ENCODE measurements at places on chromosomes 3 and 15. TPM values are rescaled to one million over a fixed set of nuclear protein-coding genes. Genes with fewer than 3 reads are reported as not detected.

DNA sequence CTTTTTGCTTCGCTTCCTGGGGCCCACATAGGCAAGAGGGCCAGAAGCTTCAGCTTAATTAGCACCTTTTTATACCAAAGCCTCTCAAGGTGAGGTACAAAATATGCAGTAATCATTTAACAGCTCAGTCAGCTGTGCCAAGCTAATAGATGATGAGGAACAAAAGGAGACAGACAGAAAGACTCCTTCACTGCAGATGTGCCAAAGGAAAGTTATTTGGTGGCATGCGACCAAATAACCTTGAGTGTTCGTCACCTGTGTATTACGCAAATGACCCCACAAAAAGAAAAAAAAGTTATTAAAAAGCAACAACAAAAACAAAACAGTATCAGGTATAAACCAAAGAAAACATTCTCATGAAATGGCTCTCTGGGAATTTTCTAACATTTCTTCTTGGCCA, 325.8 kb upstream of the IGF1R start:
- peak; percentile 80 for DNase-seq

GRCh38 chr15:39434751-39435238, 146.1 kb upstream of the THBS1 start:
- DNase-seq = no peak

GRCh38 chr3:141646760-141647561, 91.1 kb upstream of the RNF7 start:
- DNase-seq = peak; percentile 64

GRCh38 chr3:196524527-196524926, 9.4 kb upstream of the SMCO1 start:
- no peak for DNase-seq

Gene SLC28A2
- total RNA-seq = not detected

Gene SUCNR1
- total RNA-seq = 2.1 TPM

- DNase-seq = peak; percentile 32
Observed at GRCh38 chr15:97995881-97996603, 35.5 kb downstream of the ARRDC4 start.

GRCh38 chr3:55330756-55331155, 156.3 kb downstream of the WNT5A start:
- DNase-seq = peak; percentile 70

Gene ITIH1
- total RNA-seq = not detected

Gene SUMF1
- total RNA-seq = 94.0 TPM

DNA sequence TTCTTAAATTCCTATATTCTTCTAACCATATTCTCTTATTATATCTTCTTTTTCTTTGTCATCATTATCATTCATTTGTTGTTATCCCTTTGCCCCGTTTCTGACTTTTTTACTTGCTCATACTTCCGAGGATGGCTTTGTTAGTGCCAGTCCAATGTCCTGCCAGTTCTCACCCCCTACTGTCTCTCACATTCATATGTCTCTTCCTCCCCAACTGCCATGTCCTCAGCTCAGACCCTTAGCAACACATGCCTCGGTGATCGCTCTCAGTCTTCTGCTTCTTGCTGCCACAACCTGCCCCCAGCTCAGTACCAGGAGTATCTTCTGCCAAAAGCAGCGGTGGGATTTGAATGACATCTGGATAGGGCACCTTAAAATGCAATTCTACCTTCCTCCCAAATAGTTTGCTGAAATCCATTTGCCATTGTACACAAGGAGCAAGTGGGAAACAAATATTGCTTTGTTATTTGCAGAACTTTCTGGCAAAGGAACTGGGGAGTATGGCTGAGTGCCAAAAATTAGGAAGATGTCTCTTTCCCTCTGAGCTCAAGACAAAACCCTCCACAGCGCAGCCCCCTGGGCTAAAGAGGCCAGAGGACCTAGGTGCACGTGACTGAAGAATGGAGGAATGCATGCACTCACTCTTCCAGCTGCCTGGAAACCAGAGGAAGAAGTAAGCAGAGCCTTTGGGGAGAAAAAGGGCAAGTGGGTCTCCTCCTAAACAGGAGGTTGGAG, 57.7 kb upstream of the CTNNB1 start:
- DNase-seq = no peak

- peak; percentile 15 for DNase-seq
Observed at GRCh38 chr15:77418966-77419835, 703 bp downstream of the PEAK1 start.

- peak; percentile 44 for DNase-seq
Observed at GRCh38 chr15:85002517-85002916, 20.9 kb downstream of the PDE8A start.

Gene CAV3
- total RNA-seq = not detected

Gene MRPL46
- 19.4 TPM for total RNA-seq

- DNase-seq = no peak
Observed at GRCh38 chr3:44865272-44866035, 3.7 kb downstream of the TMEM42 start.

DNA sequence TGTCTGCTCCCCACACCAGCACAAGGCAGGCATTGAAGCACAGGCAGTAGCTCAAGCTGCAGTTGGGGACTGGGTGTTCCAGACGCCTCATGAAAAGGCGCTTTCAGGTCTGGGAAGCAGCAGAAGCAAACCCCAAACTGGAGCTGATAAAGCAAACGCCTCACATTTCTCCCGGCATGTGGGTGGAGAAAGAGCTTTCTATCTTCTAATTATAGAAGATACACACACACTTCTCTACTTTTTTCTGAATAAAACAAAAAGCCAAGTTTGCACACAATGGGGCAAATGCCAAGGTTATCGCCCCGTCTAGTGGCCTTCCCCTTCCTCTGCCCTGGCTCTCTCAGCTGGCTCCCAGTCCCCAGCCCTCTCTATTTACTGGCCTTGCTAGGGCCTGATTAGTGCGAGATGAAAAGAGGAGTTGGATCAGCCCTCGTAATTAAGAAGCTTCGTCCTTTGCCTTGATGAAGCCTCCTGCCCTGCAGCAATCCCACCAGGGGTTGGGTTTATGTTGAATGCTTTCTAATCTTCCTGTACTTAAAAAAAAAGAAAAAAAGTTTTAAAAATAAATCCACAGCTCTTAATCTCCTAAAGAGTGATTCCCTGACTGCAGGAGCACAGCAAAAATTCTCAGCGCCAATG, 120.2 kb downstream of the MEGF11 start:
- no peak for DNase-seq

DNA sequence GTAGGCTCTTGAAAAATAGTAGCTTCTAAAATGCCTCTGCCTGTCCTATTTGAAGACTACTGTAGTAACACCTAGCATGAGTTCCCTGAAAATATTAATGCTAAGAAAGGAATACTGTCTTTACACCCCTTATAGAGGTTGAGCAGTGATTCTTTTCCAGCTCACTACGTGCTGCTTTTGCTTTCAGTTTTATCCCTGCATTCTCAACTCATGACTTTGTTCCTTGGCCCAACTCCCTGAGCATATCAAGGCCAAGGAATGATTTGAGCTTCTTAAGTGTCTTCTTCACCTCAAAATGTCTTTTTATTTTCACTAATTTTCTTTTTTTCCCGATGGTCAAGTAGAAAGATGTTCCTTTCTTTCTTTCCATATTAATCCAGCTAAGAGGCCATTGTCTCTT, 16.5 kb upstream of the P2RY13 start:
- peak; percentile 50 for DNase-seq

- no peak for DNase-seq
Observed at GRCh38 chr3:70387889-70388288, 75.5 kb upstream of the MDFIC2 start.

- no peak for DNase-seq
Observed at GRCh38 chr15:85782064-85782463, 12.7 kb downstream of the KLHL25 start.

Gene KNG1
- total RNA-seq = not detected

Gene KNSTRN
- total RNA-seq = 34.2 TPM

- no peak for DNase-seq
Observed at GRCh38 chr3:134067531-134068161, 37.9 kb upstream of the SLCO2A1 start.

GRCh38 chr15:60525341-60526039, 46.5 kb upstream of the ICE2 start:
- no peak for DNase-seq

DNA sequence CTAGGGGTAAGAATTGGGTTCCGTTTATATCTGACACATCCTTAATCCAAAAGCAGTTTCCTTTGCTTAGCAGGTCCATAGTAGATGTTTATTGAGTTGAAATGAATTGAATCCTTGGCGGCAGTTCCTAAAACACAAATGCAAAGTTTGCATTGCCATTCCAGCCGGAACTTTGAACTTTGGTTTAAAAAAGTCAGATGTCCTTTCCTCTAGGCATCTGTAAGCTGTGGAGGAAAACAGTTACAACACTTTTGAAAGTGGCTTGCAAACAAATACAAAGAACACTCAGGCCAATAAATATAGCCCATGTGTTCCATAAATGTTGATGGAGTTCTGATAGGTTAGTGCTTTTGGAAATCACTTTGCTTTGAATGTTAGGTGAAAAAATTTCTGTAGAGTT, 374.7 kb upstream of the RARB start:
- no peak for DNase-seq

DNA sequence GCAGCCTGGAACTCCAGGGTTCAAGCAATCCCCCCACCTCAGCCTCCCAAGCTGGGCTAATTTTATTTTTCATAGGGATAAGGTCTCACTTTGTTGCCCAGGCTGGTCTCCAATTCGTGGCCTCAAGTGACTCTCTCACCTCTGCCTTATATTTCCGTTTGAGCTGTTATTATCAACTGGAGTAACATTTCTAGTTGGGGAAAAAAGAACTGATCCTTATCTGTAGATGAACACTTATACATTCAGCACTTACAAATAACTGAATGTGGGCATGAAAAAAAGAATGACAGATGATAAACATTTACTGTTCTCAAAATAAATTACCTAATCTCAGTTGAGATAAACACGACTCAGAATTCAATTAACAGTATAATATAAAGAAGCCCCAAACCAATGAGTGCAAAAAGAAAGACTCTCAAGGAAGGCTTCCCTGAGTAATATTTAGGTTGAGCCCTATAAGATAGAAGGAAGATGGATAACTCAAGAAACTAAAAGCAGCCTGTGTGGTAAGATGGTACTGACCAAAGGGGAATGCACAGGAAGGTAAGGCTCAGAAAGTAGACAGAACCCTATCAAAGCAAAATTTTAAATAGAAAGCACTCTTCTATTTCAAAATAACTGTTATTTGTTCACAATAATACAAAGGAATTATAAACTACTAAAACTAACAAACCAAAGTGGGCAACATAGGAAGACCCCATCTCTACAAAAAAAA, 11.8 kb downstream of the UBE3A start:
- DNase-seq = no peak

GRCh38 chr15:34883042-34883441, 86.5 kb downstream of the AQR start:
- DNase-seq = no peak

Gene MED12L
- 0.30 TPM for total RNA-seq

DNA sequence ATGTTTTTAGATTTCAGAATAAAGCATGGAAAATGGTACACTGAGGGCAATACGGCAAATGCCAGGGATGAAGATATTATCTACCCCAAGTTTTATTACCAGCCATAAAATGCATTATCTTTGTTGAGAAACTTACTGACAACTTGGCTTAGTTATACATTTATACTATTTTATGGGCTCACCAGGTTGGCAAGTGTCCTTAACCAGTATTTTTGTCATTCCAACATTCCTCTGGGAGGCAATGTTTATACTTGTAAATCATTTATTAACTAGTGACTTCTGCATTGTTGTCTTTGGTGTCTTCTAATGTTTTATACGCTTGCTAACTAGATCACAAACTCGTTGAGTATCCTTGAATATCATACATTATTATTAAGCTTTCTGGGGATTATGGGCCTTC, 18.0 kb upstream of the ADGRG7 start:
- DNase-seq = peak; percentile 83

Gene TM4SF4
- 1.3 TPM for total RNA-seq

Gene C3orf85
- not detected for total RNA-seq

DNA sequence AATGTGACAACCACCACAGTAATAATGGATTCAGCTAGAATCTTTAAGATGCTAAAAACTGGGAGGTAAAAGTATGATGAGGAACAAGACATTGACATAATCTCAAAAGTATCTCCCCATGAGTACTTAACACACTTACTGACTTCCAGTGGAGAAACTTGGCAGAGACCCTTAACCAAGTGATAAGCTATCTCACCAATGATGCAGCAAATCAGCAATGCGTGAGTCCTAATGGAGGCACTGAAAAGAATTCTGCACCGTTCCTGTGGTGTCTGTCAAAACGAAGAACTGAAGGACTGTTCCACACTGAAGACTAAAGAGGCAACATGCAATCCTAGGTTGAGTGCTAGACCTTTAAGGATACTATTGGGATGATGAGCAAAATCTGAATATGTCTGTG, 67.9 kb upstream of the OCA2 start:
- no peak for DNase-seq

Gene CFAP91
- 0.52 TPM for total RNA-seq

DNA sequence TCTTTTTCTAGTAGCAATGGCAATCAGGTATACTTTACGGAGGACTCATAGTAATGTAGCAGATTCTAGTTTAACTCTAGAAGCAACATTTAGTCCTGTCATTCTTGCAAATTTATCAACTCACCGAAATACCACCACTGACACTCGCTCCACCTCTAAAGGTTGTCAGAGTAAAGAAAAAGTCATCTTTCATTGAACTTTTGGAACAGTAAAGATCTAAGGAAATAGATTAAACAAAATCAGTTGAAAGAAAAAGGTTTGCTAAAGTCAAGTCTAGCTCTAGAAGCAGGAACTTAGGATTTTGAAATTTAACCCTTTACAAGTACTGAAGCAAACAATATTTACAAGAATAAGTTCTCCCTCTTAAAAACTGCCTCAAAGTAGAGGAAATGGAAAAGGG, 8.7 kb downstream of the ATP8B4 start:
- DNase-seq = no peak

Gene PFN2
- 181 TPM for total RNA-seq

Gene SRGAP3
- 5.4 TPM for total RNA-seq

- DNase-seq = no peak
Observed at GRCh38 chr3:71443332-71443731, 140.2 kb downstream of the FOXP1 start.

Gene COL7A1
- 129 TPM for total RNA-seq

DNA sequence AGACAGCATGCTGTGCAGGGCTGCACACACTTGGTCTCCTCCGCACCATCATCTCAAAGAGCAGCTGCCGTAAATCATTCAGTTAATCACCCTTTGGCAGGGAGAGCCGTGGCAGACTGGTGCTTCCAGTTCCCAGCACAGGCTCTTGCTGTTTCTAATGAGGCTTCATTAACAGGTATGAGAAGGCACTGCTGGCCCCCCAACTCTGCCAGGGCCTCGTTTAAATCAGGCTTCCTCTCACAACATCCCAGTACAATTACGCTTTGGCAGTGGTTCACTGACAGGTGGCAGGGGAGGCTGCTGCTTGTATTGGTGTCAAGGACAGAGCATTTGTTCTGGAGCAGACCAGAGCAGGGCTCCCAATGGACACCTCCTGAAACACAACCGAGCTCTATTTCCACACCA, 77.1 kb downstream of the BFSP2 start:
- no peak for DNase-seq

DNA sequence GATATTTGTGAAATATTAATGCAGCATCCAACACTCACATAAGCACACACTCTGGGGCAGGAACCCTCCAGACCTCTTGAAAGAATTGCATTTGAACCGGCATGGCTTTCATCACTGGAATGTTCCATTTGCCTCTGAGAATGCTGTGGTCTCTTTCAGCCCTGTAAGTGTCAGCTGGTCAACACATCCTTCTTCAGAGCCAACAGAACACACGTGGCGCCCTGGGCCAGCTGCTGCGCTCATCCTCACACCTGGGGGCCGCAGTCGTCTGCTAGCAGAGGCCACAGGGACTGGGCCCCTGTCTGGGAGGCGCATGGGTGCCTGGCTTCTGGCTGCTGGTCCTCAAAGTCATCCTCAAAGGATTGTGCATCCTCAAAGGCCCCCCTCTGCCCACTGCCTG, 71.4 kb upstream of the HERC1 start:
- no peak for DNase-seq

Gene PPP1R14D
- total RNA-seq = not detected
